ENCODE measurements at places on chromosomes 7 and 10.

DNA sequence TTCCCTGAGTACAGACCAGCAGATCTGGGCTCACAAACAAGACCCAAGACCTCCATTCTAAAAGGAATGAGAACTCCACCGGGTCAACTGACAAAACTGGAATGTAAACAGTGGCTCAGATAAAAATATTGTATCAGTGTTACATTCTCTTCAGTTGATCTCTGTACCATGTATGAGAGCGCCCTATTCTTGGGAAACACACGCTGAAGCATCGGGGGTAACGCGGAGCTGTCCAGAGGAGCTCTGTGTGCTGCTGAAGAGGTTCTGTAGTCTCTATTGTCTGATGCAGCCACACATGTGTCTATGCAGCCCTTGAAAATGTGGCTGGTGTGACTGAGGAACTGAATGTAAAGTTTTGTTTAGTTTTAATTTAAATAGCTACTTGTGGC is 39.7 kb downstream of the HIPK2 start:
- DNase-seq, result no peak

DNA sequence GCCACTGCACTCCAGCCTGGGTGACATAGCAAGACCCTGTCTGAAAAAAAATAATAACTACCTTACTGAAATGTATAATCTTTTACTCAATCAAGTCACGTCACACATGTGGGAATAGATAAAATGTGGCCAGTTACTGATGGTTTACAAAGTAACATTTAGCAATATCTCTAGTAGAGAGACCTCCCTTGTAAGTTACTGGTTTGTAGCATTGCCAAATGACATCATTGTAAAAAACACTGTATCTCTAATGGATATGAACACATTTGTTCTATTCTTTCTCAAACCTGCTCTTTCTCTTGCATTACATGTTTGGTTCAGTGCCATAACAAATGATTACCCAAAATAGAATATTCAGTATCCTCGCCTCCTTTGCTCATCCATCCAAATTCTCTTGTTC is 18.8 kb downstream of the TET1 start:
- DNase-seq, result no peak

DNA sequence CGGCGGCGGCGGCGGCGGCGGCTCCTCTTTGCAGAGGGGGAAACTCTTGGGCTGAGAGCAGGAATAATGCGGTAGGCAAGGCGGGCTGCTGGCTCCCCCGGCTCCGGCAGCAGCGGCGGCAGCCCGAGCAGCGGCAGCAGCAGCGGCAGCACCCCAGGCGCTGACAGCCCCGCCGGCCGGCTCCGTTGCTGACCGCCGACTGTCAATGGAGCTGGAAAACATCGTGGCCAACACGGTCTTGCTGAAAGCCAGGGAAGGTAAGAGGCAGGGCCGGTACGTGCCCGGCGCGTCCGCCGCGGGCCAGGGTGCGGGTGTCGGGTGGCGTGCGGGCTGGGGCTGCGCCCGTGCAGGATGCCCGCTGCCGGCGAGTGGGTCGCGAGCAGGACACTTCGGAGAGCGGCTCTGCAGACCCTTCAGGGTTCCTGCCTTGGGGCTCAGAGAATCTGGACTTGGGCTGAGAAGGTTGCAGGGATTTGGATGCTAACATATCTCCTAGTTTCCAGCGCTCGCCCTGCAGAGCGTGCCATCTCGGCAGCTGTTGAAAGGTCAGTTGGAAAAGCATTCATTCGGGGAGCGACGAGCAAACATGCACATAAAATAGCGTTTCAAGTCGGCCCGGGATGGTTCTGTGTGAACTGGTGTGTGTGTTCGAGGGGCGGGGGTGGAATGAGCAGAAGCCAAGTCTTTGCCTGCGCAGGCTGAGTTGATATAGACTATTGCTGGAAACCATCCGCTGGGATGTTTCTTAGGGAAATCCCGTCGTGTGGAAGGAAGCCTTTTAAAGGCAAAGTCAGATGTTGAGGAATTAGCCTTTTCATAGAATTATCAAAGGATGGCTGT is 562 bp downstream of the GRK5 start:
- DNase-seq, result no peak

GRCh38 chr7:107446988-107447387 is 22.9 kb upstream of the GPR22 start:
- no peak for DNase-seq

GRCh38 chr10:26214004-26214403 is 2.6 kb upstream of the GAD2 start:
- DNase-seq, result no peak

- DNase-seq, result no peak
Measured at GRCh38 chr7:29284696-29285443, 90.3 kb downstream of the CHN2 start.
